ENCODE measurements at places on chromosomes 4 and X.

DNA sequence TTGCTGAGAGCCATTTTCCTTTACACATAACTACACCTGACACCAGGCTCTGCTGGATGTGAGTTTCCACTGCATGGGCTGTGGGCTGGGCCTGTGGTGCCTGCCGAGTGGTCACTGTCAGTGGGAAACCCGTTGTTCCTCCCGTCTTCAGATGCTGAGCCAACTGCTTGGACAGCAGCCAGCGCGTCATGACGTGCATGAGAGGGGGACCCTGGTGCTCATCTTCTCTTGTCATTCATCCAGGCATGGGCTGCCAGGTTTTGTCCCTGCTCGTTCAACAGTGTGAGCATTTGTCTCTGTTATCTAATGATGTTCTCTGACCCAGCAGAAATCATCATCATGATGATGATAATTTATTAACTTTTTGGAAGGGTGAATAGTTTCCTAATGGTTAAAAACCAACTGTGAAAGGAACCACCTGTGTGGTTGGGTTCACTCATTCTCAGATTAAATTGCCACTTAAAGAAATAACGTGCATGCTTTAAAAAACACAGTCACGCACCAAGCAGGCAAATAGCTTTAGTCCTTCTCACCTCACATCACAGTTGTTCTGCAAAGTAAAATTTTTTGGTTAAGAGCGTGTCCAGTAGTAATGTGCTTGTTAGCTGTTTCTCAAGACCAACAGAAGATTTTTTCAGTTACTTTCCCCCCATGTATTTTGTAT, 19.9 kb upstream of the CLDN34 start:
- no peak for DNase-seq

DNA sequence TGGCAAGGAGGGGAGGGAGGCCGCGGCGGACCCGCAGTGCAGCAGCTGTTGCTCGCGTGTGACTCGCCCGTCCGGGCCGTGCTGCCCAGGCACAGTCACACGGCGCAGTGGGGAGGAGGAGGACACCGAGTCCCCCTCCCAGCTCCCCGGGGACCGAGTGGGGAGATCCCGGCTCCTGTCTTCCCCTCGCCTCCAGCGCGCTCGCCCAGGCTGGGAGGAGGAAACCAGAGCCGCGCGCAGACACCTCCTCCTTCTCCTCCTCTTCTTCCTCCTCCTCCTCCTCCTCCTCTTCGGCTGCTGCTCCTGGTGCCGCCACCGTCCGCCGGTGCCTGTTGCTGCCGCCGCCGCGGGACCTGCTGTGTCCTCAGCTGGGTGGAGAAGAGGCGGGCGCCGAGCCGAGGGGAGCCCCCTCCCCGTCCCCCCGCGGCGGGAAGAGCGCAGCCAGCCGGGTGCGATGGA, at the start of gene TBC1D1:
Gene TBC1D1 (plus strand): TSS at position 284 of the 459 bp plus-strand sequence. CDS start 11,012 bp downstream, outside the sequence.
- no peak for DNase-seq

DNA sequence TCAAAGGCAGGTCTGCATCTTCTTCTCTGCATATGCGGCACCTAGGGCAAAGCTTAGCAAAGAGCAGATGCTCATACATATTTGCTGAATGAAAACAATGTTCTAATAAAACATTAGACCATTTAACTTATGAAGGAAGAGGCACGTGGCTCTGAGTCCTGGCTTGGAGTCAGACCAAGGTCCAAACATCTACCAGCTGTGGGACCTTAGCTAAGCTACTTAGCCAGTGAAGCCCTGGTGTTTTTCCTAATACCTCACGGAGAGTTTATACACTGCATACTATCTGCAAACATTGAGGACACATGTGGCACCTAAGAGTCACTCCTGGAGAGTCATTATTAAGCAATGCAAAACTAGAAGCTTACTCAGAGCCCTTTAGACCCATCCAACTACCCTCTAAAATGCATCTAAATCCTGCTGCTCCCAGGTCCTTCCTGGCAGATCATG, 9.0 kb downstream of the PDGFC start:
- no peak for DNase-seq

DNA sequence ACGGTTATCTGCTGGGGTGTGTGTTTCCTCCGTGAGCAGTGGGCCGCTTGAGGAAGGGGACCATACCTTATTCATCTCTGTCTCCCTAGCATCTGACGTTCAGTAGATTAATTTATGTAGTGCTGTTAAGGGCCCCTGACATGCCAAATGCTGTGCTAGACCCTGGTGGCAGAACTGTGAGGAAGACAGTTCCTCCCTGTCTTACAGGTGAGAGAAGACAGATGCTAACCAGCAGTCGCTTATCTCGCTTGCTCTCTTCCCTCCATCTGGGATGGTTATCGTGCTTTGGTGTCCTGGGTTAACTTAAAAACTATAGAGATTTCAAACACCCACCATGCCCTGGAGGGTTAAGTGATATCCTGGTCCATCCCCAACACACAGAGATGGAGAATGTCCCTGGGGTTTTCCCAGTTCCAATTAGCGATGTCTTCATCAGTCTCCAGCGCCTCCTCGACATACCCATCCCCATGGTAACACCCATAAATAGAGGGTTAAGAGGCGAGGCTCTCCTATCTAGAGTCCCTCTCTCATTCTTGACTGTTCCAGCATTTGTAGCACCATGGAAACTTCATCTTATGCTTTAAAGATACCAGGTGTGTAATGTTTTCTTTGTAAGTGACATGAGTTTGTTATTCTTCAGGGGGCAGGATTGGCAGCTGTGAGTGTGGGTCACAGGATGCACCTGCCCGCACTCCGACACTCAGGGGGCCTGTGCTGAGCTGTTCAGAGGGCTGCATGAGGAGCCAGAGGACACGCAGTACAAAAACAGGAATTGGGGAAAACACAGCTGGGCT, 135.2 kb downstream of the STK32B start:
- no peak for DNase-seq

GRCh38 chr4:74456056-74456744, 11.3 kb downstream of the AREG start:
- DNase-seq, result no peak

- no peak for DNase-seq
These were observed 170.0 kb downstream of the SMIM20 start for GRCh38 chr4:26083987-26084386.

- DNase-seq, result no peak
These were observed 4.0 kb downstream of the PPM1K start for GRCh38 chr4:88280228-88280795.

DNA sequence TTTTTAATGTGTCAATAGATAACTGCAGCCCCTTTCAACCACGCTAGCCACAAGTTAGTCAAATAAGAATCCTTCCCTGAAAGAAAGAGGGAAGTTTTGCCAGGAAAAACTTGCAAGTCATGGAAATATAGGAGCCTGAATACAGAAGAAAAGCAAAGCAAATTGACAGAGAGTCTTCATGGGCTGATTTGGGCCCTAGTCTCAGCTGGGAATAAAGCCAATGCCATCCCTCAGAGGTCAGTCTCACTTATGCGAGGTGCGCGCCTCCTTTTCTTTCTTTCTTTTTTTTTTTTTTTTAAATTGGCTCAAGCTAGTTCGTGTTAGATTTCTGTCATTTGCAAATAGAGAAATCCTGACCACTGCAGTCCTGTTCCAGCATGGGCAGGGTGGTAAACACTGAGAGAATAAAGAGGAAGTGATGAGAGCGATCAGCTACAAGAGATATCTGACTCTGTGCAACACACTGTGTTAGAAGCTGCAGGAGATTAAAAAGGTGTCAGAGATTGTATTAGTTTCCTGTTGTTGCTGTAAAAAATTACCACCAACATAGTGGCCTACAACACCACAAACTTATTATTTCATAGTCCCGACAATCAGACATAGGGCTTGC, 299.7 kb downstream of the LDB2 start:
- DNase-seq, result no peak

DNA sequence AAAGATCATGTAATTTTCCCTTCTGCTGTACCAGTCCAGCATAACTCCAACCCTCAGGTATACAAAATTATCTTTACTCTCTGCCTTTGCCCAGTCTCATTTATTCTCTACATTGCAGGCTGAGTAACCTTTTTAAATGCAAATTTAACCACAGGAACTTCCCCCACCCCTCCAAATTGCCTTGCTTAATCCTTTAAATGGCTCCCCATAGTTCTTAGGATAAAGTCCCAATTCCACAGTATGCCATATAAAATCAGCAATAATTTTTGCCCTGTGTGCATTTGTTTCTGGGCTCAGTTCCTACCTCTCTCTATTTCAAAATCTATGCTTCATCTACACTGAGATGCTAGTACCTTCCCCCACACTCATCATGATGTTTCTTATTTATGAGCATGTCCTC, 879.7 kb downstream of the RPA4 start:
- DNase-seq, result no peak

- DNase-seq, result no peak
These were observed at the start of gene BMPR1B for GRCh38 chr4:94757192-94758140. BMPR1B (plus strand) TSS chr4:94757955; CDS start chr4:95104425, 346,470 bp downstream.

DNA sequence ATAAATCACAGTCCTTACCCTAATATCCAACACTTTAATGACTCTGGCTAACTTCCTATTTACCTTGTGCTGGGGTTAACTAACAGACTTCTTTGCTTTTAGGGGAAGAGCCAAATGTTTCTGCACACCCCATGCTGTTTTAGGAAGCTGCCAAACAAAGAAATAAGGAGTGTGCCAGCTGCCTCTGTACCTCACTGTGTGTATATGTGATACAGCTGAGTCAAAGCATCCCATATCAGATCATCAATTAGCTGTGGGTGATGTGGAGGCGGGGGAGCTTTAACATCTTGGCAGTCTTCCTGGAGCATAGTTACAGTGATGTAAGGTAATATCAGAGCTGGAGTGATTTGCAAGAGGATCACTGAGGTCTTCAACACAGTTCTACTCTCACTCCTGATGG, 95.4 kb downstream of the COL25A1 start:
- DNase-seq, result no peak

DNA sequence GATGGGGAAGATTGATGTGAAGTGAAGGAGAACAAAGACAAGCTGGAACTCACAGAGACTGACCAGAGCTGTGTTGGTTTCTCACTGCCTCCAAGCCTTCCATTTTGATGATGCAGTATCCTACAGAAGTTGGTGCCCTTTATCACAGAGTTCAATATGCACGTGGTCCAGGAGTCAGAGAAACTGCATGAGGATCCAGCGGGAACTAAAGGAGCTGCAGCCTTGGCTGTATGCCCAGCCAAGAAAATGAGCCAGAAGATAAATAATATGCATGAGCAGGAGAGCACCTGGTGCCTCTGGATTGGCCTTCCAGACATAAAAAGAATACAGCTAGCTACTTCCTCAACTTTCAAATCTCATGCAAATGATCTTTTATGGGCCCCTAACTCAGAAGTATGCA, 44.3 kb upstream of the DCLK2 start:
- no peak for DNase-seq
